ENCODE measurements at places on chromosomes 7 and 10. TPM values are rescaled to one million over a fixed set of nuclear protein-coding genes. Genes with fewer than 3 reads are reported as not detected.

Gene TET1
- 0.59 TPM for total RNA-seq

Gene RUFY2
- total RNA-seq = 8.5 TPM

Gene FAM25G
- 1.1 TPM for total RNA-seq

Gene ZNF282
- 27.2 TPM for total RNA-seq

All from A549 treated with Mapracorat at 1 μM for 4 hours (cell line).